ENCODE measurements at places on chromosomes 12 and 14.

DNA sequence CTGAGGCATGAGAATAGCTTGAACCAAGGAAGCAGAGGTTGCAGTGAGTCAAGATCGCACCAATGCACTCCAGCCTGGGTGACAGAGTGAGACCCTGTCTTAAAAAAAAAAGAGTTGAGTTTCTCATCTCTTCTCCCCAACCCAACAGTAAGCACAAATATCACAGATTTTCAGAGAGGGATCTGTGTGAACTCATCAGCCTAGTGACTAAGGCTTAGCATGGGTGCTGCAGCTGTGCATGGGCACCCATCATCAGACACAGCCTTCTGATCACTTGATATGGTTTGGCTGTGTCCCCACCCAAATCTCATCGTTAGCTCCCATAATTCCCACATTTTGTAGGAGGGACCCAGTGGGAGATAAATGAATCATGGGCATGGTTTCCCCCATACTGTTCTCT is 298.9 kb downstream of the PCNX1 start:
- DNase-seq: no peak

DNA sequence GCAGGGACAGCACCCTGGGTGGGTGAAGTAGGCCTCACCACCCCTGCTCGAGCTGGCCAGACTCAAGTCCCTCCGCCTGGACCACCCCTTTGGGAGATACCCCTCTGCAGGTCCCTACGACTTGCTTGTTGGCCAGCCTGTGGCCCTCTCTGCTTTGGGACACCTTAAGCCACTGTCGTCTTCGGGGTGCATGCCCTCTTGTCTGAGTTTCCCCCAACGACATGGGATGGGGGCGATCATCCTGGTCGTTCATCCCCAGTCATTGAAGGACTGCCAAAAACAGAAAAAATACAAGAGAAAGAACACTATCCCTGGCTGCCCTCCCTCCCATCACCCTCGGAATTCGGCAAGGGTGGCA is 151.1 kb downstream of the DPF3 start:
- no peak for DNase-seq

DNA sequence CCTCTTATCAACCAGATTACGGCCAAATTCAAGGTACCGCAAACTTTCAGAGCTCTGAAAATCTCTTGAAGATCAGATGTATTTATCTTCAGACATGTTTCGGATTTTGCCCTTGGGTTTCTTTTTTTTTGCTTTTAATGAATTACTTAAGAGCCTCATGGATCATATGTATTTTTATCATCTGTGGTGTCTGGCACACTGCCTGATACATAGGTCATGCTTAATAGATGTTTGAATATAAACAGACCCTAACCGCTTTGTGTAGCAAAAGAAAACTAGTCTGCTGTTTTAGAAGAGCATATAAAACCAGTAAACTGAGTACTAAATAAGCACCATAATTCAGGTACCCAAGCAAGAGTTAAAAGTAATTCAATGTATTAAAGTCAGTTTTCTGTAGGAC is 20.1 kb upstream of the TBK1 start:
- DNase-seq: no peak

DNA sequence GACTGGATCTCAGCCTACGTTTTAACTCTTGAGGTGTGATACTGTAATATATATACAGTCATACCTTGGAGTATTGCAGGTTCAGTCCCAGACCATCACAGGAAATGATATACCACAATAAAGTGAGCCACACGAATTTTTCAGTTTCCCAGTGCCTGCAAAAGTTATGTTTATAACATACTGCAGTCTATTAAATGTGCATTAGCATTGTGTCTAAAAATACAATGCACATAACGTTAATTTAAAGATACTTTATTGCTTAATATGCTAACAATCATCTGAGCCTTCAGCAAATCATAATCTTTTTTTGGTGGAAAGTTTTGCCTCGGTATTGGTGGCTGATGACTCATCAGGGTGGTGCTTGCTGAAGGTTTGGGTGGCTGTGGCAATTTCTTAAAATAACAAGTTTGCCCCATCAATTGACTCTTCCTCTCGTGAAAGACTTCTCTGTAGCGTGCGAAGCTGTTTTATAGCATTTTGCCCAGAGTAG is 18.9 kb downstream of the PYROXD1 start:
- DNase-seq: no peak

- DNase-seq: no peak
These were observed 34.9 kb upstream of the FAM222A start for GRCh38 chr12:109678719-109679118.

DNA sequence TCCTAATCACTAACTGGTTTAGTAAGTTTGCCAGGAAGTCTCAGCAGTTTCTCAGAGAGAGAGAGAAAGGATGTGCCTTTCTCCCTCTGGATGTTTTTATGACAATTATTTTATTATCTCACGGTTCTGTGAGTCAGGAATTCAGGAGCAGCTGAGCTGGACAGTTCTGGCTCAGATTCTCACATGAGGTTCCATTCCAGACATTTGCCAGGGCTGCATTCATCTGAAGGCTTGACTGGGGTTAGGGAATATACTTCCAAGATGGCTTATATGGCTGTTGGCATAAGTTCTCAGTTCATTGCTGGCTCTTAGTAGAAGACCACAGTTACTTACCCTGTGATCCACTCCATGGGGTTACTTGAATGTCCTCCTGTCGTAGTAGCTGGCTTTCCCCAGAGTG is 101.2 kb upstream of the ATF7IP start:
- no peak for DNase-seq

DNA sequence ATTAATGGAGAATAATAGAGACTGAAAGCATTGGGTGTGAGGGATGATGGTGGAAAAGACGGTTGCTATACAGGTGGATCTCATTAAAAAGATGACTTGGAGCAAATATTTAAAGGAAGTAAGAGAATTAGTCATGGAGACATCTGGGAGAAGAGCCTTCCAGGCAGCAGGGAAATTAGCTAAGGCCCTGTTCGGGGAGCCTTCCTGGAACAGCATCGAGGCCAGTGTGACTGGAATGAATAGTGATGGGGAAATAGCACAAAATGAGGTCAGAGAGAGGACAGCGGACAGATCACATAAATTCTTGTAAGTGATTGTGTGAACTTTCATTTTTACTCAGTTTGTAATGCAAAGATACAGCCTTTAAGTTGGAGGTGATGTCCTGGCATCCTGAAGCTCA is 842.3 kb downstream of the SLC6A15 start:
- DNase-seq: no peak

DNA sequence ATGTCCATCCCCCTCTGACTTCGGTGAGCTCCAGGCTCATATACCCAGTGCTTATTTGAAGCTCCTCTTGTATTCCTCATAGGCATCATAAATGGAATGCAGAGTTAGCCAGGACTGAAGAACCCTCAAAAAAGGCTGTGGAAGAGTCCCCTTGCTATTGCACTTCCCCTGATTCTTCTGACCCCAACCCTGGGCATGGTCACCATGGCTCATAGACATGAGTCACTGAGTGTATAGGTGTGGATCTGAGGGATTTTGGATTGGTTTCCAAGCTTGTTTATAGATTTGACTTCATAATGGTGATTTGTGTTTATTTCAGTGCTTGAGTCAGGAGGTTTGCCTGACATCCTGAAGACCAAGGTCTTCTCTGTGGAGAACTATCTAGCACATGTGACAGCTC is 98.4 kb upstream of the SLC38A2 start:
- no peak for DNase-seq

Data from GM10248 (cell line).